ENCODE measurements at places on chromosomes 7 and 10. TPM values are rescaled to one million over a fixed set of nuclear protein-coding genes. Genes with fewer than 3 reads are reported as not detected.

NUTM2A gene
- 3.8 TPM for total RNA-seq

MCM10 gene
- total RNA-seq = 0.36 TPM

GATAD1 gene
- 21.3 TPM for total RNA-seq

TET1 gene
- 27.7 TPM for total RNA-seq

SFMBT2 gene
- total RNA-seq = 11.6 TPM

MYH16 gene
- total RNA-seq = not detected

PCBD1 gene
- 70.2 TPM for total RNA-seq

SFTPA1 gene
- 0.43 TPM for total RNA-seq

EBF3 gene
- 2.0 TPM for total RNA-seq

KLF14 gene
- 0.17 TPM for total RNA-seq

MOGAT3 gene
- not detected for total RNA-seq

SEMA3C gene
- 51.1 TPM for total RNA-seq

HOXA2 gene
- 0.59 TPM for total RNA-seq

OR9A2 gene
- total RNA-seq = 1.5 TPM

SEC31B gene
- 9.0 TPM for total RNA-seq

GPR85 gene
- total RNA-seq = 12.6 TPM

EN2 gene
- total RNA-seq = 0.19 TPM

ALDH18A1 gene
- 45.0 TPM for total RNA-seq

CCNJ gene
- 20.6 TPM for total RNA-seq

PRSS2 gene
- not detected for total RNA-seq

EIF4H gene
- total RNA-seq = 220 TPM

EGR2 gene
- 0.69 TPM for total RNA-seq

PON1 gene
- total RNA-seq = 0.23 TPM

PNLIPRP2 gene
- total RNA-seq = not detected

FAM25C gene
- not detected for total RNA-seq

NME8 gene
- not detected for total RNA-seq

CLRN3 gene
- total RNA-seq = not detected

CDK14 gene
- 37.0 TPM for total RNA-seq

CLCN1 gene
- 0.09 TPM for total RNA-seq

SMKR1 gene
- 2.3 TPM for total RNA-seq

SLC13A1 gene
- not detected for total RNA-seq

GIMAP8 gene
- not detected for total RNA-seq

All from motor neuron (in vitro differentiated cells).